ENCODE measurements at places on chromosomes 5 and 9.

GRCh38 chr5:103033696-103034095, 86.2 kb downstream of the GIN1 start:
- DNase-seq = no peak

DNA sequence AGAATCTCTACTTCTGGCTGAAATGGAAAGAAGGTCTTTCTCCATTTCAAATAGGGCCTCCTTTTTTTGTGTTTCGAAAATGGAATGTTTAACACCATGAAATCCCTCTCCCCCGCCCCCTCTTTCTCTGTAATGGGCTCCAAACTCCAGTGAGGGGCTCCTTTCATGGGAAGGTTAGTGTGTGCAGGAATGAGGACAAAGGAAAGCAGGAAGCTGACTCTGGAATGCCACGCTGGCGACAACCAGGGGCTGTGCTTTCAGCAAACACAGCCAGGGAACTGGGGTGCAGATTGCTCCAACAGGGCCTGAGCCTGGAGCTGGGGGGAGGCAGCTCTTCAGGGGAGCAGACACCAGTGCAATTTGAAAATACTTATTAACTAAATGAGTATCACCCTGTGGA, 82.8 kb downstream of the CRB2 start:
- no peak for DNase-seq

DNA sequence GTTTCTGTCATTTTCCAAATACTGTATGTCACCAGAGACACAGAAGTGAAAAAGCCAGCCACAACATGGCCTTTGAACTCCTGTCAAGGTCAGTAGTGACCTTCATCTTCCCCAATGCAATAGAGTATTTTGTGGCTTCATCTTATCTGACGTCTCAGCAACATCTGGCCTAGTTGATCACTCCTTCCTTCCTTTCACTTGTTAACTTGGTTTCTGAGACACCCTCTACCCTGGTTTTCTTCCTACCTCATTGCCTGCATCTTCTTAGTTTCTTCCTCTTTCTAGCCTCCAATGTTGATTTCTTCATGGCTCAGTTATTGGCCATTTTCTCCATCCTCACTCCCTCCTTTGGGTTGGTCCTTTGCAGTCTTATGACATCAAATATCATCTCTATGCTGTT, 36.3 kb downstream of the GLIS3 start:
- DNase-seq = no peak

DNA sequence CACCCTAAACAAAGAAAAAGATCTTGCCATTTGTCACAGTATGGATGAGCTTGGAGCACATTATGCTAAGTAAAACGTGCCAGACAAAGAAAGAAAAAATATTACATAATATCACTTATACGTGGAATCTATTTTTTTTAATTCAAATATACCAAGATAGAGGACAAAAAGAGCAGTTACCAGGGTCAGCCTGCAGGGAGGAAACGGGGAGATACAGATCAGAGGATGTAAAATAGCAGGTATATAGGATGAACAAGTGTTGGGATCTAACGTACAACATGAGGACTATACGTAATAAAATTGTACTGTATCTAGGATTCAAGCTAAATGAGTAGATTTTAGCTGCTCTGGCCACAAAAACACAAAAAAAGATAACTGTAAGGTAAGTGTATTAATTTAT, 247.5 kb downstream of the TMEM161B start:
- DNase-seq = no peak

GRCh38 chr9:37729499-37729898, 24.1 kb upstream of the TRMT10B start:
- DNase-seq = no peak

All from AG04450 (cell line).